CD4-positive, alpha-beta memory T cell (primary cell): ENCODE measurements at places on chromosomes 1 and 21.

DNA sequence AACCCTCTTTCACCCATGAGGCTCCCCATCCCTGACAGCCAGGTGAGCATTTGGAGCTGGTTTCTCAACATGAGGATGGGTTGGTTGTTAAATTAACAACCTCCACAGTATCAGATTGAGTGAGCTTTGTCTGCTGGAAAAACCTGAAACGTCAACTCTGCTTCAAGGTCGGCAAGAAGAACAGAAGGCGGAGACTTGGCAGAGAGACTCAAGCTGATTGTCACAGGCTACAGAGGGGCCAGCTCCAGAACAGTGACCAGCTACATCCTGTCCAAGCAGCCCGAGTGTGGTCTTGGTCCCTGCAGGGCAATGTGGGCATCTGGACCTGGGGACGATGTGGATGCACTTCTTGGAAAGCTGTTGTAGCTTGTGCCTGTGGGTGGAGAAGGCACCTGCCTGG, 36.6 kb upstream of the TMEM51 start:
- DNase-seq: no peak

DNA sequence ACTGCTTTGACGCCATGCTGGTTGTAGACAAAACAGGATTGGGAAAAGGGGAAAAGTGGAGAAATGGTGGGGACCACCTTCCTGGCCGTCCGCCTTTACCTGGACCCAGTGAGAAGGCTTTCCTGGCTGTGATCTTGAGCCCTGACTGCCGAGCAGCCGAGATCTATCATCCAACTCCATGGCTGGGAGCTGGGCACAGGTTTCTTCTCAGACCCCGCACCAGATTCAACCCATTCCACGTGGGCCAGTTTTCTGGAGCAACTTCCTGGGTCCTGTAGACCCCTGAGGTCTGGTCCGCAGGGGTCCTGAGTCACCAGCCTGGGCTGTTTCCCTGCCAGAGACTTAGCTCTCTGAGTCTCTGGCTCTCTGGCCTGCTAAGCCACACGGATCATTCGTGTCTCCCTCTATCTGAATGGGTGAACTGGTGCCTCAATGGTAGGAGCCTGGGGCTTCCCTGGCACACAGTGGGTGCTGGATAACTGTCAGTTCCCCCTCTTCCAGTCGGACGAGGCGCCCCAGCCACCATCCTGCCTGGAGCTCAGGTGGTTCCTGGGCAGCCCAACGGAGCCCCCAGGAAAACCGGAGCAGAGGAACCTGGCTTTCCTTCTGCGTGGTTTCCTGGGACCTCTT, 4.5 kb upstream of the NPHP4 start:
- DNase-seq: no peak

- DNase-seq: no peak
Measured at GRCh38 chr1:31774495-31774894, 10.4 kb upstream of the ADGRB2 start.

DNA sequence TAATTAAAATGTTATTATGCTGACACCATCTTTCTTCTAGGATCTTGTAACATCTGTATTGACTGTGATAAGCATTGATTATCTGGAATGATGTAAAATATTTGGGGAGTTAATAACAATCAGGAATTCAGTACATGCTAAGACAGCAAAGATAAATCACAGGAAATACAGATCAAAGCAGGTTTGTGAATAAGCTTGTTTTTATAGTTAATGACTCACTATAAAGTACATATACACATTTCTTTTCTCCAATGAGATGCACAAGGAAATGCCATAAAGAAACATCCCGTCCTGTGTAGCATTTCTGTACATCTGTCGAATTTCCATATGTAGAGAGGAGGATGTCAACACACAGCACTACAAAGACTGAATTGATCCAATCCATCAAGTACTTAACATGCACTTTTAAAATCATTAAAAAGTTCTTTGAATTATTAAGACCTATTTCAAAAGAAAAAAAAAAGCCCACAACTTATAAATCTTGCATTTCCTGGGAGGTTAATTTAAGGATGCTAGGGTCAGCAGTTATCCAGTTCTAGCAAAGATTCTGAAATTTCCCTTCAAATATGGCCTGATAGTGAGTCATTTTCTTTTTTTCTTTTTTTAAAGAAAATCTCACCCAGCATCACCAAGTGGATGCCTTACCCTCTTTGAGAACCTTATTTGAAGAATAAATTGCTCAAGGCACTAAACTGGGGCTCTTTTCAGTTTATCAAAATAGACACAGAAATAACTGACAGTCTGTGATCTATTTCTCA, 243.2 kb upstream of the NR5A2 start:
- no peak for DNase-seq

GRCh38 chr1:223486932-223487886, 94.0 kb downstream of the CCDC185 start:
- DNase-seq: no peak

DNA sequence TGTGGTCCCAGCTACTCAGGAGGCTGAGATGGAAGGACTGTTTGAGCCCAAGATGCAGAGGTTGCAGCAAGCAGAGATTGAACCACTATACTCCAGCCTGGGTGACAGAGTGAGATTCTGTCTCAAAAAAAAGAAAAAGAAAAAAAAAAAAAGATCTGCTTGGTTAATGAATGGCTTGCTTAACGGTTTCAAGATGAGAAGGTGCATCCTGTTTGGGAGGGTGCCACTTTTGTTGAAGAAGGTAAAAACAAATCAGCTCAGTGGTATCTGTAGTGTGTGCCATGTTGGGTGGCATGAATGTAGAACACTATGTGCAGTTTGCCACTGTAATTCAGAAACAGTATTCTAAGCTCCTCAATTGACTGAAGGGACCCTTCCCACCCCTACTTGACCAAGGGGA, 94.9 kb upstream of the ETV3 start:
- DNase-seq: no peak
